NCI-H2081 (cell line): ENCODE measurements at places on chromosomes 16 and 17.

DNA sequence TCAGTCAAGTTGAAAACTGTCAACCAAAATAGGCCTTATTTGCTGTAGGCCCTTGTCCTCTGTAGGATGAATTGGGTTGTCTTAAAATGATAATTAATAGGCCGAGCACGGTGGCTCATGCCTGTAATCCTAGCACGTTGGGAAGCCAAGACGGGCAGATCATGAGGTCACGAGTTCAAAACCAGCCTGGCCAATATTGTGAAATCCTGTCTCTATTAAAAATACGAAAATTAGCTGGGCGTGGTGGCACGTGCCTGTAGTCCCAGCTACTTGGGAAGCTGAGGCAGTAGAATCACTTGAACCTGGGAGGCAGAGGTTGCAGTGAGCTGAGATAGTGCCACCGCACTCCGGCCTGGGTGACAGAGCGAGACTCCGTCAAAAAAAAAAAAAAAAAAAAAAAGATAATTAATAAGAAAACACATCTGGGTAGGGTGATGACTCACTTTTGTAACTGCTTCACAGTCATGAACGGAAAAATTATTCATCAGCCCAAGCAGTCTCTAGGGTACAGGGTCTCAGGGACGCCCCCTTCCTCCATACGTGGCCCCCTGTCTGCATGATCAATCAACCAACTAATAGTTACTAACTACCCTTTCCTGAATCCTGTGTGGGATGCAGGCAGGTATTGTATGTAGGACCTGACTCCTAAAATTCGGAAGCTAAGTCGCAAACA, 137.0 kb upstream of the RCVRN start:
- no peak for DNase-seq

DNA sequence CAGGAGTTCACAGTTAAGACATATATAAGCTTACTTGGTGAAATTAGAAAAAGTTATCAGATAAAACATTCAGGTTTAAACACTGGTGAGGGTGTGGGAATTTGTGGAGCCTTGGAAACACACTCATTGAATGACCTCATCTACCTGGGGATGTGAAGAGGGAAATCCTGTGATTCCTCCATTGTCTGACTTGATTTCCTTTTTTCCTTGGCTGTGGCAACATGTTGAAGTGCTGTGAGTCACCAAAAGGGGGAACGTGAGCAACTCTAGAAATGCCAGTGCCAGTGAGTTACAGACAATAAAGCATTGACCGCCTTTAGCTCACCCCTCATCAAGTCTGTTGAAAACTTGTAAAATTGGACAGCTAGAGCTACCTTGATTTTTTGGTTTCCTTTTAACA, 1.8 kb downstream of the HMOX2 start:
- no peak for DNase-seq

GRCh38 chr17:41547378-41547841, 19.3 kb upstream of the KRT19 start:
- DNase-seq = peak; percentile 41

- no peak for DNase-seq
Observed at GRCh38 chr16:78244131-78244895, 144.9 kb downstream of the WWOX start.

DNA sequence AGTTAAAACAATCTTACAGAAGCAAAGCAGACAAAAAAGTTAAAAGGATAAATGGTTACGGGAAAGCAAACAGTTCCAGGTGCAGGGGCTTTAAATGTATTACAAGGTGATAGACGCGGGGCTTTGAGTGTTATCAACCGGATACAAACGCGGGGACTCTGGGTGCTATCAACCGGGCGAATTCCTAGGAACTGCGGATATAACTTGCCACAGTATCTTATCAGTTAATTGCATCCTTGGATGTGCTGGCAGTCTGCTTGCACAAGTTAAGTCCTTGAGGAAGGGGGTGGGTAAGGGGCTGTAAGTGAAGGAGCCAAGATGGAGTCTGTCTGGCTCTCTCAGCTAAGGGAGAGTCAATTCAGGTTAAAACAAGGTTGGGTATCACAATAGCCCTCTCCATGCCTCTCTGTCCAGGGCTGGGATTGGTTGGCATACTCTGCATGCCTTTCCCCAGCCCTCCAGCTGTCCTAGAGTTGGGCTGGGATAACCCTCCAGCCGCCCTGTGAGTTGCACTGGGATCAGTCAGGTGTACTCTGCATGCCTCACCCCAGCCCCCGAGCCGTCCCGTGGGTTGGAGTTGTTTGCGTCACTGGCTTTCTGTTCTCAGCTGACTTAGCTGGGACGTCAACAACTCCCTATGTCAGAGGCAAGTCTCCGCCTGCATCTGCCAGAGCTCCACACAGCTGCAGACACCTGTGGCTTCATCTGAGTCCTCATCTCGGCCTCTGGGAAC, 40.9 kb downstream of the TMEM235 start:
- DNase-seq = no peak

DNA sequence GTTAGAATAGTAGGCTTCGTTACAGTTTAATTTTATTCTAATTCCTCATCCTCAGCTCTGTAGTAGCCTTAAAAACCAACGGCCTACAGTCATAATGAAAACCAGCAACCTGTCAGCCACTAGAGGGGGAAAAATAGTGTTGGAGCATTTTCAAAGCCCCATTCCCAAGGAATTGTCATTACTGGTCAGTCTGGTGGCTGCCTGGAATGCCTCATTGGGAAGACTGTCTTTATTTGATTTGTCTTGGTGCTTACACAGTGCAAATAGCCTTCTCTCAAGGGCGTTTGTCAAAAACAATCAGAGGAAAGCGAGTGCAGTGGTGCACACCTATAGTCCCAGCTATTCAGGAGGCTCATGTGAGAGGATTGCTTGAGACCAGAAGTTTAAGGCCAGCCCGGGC, 4.7 kb downstream of the LPCAT2 start:
- DNase-seq = no peak

GRCh38 chr17:82817947-82818346, 21.9 kb downstream of the ZNF750 start:
- DNase-seq = no peak

DNA sequence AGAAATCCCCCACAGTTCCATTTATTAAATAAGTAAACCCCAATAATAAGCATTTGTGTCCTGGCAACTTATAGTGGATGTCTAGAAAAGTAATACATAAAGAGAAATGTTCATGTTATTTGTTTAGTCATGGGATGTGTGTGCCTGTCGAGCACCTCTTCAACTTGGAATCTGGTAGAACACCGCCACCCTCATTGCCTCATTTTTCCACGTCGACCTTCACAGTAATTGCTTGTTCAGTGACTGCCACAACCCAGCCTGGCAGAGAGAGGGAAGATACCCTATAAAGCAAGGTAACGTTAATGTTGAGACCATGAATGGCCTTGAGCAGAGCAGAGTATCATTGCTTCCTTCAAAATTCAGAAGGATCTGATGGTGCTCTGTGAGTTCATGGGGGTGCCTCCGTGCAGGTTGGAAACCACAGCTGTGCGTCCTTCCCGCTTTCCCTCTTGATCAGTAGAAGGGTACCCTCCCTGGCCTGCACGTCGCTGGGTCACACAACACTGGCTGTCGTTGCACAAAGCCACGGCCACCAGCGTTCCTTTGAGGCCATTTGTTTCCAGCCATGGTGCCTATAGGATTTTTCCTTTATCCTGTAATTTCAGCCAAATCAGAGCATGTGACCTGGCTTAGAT, 3.7 kb upstream of the DNASE1 start:
- no peak for DNase-seq

DNA sequence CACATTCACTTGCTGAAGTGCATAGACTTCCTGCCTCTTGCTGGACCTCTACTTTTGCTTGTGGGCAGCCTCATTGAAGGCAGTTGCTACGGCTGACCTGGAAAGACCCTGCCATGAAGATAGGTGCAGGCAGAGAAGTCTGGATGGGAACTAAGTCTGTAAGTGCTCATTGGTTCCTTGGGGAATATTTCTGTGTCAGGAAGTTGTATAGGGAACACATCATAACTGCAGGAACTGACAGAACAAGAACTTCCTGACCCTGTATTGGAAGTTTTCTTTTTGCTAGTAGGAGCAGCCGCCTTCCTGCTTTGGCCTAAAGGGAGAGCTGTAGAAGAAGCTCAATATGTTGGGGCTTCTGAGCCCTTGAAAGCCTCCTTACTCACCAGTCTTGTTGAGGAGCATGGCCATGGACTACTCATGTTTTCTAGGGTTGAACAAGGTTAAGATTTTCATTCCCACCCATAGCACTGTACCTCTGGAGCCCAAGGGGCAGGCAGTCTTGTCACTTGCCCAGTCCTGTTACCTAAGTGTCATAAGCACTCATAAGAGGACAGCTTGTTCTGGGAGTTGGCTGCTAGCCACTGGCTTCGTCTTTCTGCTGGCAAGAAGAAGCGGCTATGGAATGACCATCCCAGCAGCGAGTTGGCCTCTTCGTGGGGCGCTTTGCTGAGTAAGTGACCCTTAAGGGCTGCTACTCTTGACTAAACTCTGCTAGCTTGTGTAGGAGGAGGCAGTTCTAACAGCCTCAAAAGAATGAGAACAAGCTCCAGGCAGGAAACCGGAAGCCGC, 7.2 kb downstream of the UBFD1 start:
- no peak for DNase-seq

DNA sequence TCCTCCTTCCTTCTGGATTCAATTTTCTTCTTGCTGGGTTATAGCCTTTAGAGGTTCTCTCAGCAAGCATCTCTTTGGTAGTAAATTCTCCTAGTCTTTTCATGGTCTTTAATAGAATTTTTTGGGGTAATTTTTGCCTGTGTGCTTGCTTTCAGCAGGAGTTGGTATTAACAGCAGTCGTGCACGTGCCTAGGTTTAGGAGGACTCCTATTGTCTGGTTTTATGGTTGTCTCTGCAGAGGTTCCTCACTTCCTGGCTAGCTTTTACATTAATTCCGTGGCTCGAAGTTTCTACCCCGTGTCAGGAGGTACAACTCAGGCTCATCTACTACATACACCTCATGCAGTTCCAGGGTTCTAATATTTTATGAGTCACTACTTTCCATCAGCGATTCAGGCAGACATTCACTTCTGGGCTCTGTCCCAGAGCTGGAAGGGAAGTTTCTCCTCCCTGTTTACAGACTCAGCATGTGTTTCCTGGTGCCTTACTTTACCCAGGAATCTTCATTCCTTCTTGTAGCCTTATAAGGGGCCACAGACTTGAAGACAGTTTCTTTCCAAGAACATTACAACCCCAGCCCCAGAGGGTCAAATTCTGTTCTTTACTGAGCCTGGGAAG, 643.6 kb downstream of the HS3ST4 start:
- DNase-seq = no peak

- DNase-seq = no peak
Observed at GRCh38 chr17:48600244-48601098, 4.3 kb downstream of the HOXB6 start.

GRCh38 chr17:8792646-8793045, 6.5 kb downstream of the MFSD6L start:
- no peak for DNase-seq

DNA sequence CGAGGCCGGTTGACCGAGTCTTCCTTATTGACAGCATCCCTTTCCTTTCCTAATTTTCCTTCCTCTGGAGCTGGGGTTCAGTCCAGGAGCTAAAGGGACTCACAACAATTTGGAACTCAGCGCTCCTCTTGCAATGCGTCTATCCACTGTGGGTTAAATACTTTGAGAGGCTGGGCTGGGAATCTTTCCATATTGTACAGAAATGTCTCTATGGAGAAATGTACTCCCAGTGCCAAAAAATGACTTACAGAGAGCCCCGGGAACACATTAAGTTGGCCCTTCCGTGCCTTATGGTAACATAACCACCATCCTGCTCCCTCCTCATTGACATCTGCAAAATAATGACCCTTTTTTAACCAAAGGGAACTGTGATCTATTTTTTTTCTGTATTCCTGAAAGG, 192.8 kb downstream of the FTO start:
- no peak for DNase-seq

DNA sequence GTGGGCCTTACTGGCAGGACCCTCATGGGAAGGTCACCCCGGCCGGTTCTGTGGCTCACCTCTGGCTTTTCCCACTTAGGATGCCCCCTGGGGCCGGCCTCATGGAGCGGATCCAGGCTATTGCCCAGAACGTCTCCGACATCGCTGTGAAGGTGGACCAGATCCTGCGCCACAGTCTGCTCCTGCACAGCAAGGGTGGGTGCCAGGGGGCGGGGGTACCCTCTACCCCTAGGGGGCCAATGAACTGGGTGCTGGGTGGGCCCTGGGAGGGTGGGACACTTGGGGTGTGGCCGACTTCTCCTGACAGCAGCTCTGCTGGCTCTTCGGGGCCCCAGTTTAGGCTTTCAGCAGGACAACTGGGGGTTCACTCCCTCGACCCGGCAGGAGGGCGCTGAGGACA, 34.3 kb downstream of the MGAT5B start:
- no peak for DNase-seq

GRCh38 chr16:23058576-23058975, 90.7 kb downstream of the USP31 start:
- DNase-seq = no peak

- no peak for DNase-seq
Observed at GRCh38 chr16:2372684-2373083, 32.2 kb upstream of the ABCA3 start.

- DNase-seq = no peak
Observed at GRCh38 chr17:19534562-19535149, 1.0 kb downstream of the SLC47A1 start.

GRCh38 chr16:10561425-10561824, 19.0 kb downstream of the EMP2 start:
- no peak for DNase-seq

GRCh38 chr17:76530095-76530723, 7.3 kb downstream of the CYGB start:
- DNase-seq = no peak

- no peak for DNase-seq
Observed at GRCh38 chr17:65388911-65389310, 172.5 kb downstream of the AXIN2 start.

DNA sequence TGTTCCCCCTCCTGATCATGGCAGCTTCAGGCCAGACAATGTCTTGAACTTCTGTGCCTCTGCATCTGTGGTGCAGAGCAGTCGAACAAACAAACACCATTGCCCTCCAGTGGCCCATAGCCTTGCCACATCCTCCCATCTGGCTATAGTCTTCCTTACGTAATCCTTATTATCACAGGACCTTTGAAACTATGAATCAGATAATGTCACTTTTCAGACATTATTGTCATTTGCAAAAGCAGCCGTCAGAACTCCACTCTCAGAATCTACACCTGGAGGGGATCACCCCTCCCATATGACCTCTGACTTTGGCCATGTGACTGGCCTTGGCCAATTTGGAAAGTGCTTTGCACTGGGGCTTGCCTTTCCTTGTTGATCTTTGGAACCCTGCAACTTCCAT, 387.3 kb downstream of the MAF start:
- DNase-seq = no peak

- DNase-seq = no peak
Observed at GRCh38 chr17:57342963-57343589, 86.8 kb downstream of the MSI2 start.

DNA sequence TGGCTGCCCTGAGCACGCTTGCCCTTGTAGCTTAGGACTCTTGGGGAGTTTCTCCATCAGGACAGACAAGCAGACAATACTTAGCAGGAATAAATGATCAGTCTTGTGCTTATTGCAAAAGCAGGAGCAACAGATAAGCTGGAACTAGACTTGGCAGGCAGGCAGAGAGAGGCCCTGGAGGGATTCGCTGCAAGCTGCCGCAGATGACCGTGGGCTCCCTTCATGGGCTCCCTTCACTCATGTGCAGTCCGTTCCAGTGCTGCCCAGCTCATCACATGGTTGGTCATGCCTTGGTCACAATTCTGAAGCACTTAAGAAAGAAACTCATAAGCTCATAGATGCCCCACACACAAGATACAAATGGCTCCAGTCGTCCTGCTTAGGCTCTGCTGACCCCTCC, 2.4 kb upstream of the SLC5A10 start:
- DNase-seq = no peak

- DNase-seq = no peak
Observed at GRCh38 chr16:89828199-89828869, at the start of gene SPIRE2. Gene SPIRE2 (plus strand): TSS chr16:89828475. CDS start chr16:89828551, 76 bp downstream.

GRCh38 chr16:65373097-65373496, 251.2 kb upstream of the CDH11 start:
- no peak for DNase-seq
